ENCODE measurements at places on chromosomes 1 and 21. TPM values are rescaled to one million over a fixed set of nuclear protein-coding genes. Genes with fewer than 3 reads are reported as not detected.

DNA sequence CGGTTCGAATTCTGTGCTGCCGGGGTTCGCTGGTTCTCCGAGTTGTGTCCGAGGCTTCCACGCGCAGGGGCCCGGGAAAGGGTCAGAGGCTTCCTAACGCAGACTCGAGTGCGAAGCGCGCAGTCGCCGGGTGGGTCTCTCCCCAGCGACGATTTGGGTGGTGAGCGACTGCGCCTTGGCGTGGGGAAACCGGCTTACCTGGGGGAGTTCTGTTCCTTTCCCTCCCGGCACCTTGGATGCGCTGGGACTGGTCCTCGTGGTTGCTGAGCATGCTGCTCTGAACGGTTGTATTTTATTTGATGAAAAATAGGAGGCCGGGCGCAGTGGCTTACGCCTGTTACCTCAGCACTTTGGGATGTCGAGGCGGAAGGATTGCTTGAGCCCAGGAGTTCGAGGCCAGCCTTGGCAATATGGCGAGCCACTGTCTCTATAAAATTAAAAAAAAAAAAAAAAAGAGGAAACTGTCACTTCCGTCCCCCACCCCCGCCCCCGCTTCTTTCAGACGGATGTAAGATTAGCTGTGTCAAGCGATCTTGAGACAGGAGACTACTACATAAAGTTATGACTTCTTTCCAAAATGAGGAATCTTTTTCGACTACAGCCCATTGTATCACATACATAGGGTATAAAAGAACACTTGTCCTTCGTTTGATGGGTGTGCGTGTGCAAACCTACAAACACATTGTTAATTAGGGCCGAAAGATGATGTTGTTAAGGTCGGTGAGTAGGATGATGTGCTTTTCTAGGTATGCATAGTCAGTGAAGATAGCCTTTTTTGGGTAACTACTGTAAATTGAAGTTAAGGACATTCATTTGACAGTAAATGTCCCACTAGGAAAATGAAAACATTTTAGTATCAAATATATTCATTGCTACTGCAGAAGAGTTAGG, at the start of gene CCDC18:
Gene CCDC18, plus strand, starts transcription at position 2 of the 891 bp plus-strand sequence. CDS start 2,638 bp downstream, outside the sequence.
- no peaks in the 10 kb centered on the region for H3K27me3 ChIP-seq
- DNase-seq = no peak
- peak within 1 kb of the TSS; percentile 97 for H3K27ac ChIP-seq
- H3K36me3 ChIP-seq = no peaks in the 10 kb centered on the region
- peak within 1 kb of the TSS; percentile 99 for H3K4me3 ChIP-seq
- peaks cover 38% of the 10 kb centered on the region for H3K4me1 ChIP-seq

DNA sequence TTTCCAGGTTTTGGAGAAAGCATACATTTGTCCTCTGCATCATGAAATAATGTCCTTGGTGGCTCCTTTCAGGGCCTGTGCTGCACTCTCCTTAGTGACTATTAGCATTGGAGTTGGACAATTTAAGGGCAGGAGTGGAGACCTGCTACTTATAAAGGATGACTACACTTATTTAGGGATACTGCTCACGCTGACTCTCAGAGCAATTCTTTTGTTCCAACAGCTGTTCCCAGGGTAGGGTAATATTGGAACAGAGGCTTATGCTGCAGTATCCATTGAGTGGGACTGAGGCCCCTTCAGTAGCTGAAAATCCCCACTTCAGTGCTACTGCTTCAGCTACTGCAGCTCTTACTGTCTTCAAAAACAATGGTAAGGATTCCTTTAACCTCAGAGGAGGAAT, 84.6 kb downstream of the GPR88 start:
- H3K4me3 ChIP-seq = no peak overlapping the region
- H3K4me1 ChIP-seq = no peaks in the 10 kb centered on the region
- no peak overlapping the region for H3K27ac ChIP-seq
- no peak for DNase-seq

Gene COL24A1
- total RNA-seq = not detected

GRCh38 chr1:88985032-88985431, 7.4 kb downstream of the KYAT3 start:
- DNase-seq = no peak
- peaks cover 5% of the 10 kb centered on the region for H3K36me3 ChIP-seq
- peaks cover 20% of the 10 kb centered on the region for H3K4me1 ChIP-seq
- no peak overlapping the region for H3K4me3 ChIP-seq
- no peak overlapping the region for H3K27ac ChIP-seq

Gene CASQ1
- not detected for total RNA-seq

Gene TTC39A
- total RNA-seq = not detected

Gene AIRE
- not detected for total RNA-seq

DNA sequence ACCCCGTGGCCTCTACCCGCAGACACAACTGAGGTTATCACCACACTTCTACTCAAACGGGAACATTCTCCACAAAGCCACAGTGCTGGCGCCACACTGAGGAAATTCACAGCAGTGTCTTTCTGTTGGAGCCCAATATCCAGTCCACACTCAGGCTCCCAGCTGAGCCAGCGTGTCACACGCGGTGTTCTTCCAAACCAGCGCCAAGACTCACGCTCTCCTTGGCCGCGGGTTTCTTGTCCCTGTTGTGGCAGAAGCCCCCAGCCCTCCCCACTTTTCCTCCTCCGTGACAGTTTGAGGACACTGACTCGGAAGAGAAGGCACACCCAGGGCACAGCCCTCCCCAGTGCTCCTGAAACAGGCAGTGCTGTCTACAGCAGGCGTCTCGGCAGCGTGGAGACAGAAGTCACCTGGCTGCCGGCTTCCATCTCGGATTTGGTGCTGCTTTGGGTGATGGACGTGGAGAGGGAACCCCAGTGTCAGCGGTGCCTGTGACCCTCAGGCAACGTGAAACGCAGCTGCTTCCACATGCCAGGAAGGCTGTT, 35.4 kb upstream of the AGPAT3 start:
- DNase-seq = peak; percentile 12
- H3K27ac ChIP-seq = no peak overlapping the region
- no peaks in the 10 kb centered on the region for H3K36me3 ChIP-seq
- no peaks in the 10 kb centered on the region for H3K4me1 ChIP-seq
- no peak overlapping the region for H3K4me3 ChIP-seq
- no peaks in the 10 kb centered on the region for H3K27me3 ChIP-seq

Gene XPR1
- total RNA-seq = 20.8 TPM

Gene FAM177B
- not detected for total RNA-seq

- peak overlapping the region; percentile 52 for H3K27ac ChIP-seq
- DNase-seq = no peak
- no peak overlapping the region for H3K4me3 ChIP-seq
- H3K36me3 ChIP-seq = peaks cover 28% of the 10 kb centered on the region
Observed at GRCh38 chr1:42943166-42943565, 15.5 kb downstream of the SLC2A1 start.

Gene CADM3
- not detected for total RNA-seq

DNA sequence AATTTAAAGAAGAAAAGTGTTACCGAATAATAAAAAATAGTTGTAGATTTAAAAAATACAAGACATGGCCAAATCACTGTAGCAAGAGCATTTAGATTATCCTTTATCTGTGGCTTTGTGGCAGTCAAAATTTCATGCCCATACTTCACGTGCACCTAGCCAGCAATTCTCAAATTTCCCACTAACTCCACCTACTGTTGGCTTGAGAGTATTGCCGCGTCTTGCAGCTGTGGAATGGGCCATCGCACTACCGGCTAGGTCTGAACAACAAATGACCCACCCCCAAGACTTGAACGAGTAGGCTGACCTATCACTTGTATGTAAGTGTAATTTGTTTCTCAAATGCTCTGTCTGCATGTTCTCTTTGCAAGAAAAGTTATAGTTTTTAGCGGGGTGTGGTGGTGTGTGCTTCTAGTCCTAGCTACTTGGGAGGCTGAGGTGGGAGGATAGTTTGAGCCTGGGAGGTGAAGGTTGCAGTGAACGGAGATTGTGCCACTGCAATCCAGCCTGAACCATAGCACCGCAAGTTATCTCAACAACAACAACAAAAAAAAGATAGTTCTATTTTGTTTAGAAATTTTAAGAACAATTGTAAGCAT, 4.1 kb downstream of the KRTAP13-4 start:
- no peak overlapping the region for H3K27ac ChIP-seq
- H3K27me3 ChIP-seq = no peaks in the 10 kb centered on the region
- H3K36me3 ChIP-seq = no peaks in the 10 kb centered on the region
- no peaks in the 10 kb centered on the region for H3K4me1 ChIP-seq
- no peak for DNase-seq
- H3K4me3 ChIP-seq = no peak overlapping the region

DNA sequence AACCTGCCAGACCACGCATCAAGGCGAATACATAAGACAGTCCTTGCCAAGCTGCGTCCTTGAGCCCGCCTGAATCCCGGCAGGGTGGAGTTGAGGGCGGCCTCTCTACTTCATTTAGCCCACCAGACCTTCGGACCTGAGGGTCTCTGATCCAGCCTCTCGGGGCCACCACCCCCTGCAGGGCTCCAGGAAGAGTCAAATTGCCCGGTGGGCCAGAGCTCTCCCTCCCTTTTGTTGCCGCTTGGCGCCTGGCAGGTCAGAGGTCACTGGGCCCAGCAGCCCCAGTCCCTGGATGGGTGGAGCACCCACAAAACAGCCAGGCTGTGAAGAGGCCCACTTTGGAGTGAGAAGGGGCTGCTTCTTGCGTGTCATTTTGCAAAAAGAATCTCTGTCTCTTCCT, 9.0 kb downstream of the GNG4 start:
- no peak for DNase-seq
- peaks cover 19% of the 10 kb centered on the region for H3K4me1 ChIP-seq
- no peak overlapping the region for H3K4me3 ChIP-seq
- H3K27me3 ChIP-seq = no peaks in the 10 kb centered on the region

Gene LCE1E
- total RNA-seq = not detected

Gene PLEKHA6
- total RNA-seq = 0.13 TPM

DNA sequence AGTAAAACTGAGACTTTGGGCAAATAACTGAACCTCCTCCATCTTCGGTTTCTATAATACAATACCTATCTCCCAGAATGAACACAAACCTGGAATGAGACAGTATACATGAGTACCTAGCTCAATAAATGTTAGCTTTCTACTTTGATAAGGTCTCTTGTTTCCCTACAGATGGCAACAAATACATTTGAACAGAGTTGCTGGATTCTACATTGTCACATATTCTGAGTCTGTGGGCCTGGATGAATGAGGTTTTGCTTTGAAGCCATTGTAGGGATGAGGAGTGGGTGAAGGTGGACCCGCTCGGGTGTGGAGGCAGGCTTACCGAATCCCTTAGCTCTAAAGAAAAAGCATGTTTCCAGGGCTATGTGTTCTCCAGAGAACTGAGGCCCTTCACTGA, 13.9 kb upstream of the FYB2 start:
- no peak overlapping the region for H3K27ac ChIP-seq
- no peaks in the 10 kb centered on the region for H3K27me3 ChIP-seq
- H3K36me3 ChIP-seq = no peaks in the 10 kb centered on the region
- no peak for DNase-seq
- no peaks in the 10 kb centered on the region for H3K4me1 ChIP-seq
- H3K4me3 ChIP-seq = no peak overlapping the region

GRCh38 chr1:162360237-162360873, 16.3 kb downstream of the SPATA46 start:
- DNase-seq = no peak
- no peaks in the 10 kb centered on the region for H3K27me3 ChIP-seq
- no peak overlapping the region for H3K4me3 ChIP-seq
- no peaks in the 10 kb centered on the region for H3K36me3 ChIP-seq

Gene UQCRHL
- 2.0 TPM for total RNA-seq

GRCh38 chr1:207088161-207088560, 499 bp upstream of the C4BPB start:
- DNase-seq = no peak
- no peaks in the 10 kb centered on the region for H3K27me3 ChIP-seq
- H3K36me3 ChIP-seq = no peaks in the 10 kb centered on the region
- H3K4me3 ChIP-seq = no peak overlapping the region

Gene SAMSN1
- total RNA-seq = 83.2 TPM

DNA sequence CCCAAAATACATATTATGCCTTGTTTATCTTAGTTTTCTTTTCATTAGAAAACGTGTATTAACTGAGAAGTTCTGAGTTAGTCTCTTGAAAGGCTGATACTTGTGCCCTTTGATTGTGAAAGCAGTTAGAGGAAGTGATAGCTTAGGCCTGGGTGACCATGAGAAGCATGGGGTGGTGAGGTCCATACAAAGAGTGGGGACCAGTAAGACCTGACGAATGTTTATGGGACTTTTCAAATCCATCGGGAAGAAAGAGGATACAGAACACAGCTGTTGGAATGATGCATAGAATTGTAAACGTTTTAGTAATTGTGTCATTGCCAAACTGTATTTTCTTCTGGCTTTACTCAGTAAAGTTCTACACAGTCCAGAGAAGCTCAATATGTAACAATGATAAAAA, 259.8 kb downstream of the LMO4 start:
- no peaks in the 10 kb centered on the region for H3K4me1 ChIP-seq
- DNase-seq = no peak
- H3K36me3 ChIP-seq = no peaks in the 10 kb centered on the region
- H3K27ac ChIP-seq = no peak overlapping the region

- no peak overlapping the region for H3K4me3 ChIP-seq
- H3K27me3 ChIP-seq = no peaks in the 10 kb centered on the region
- no peak overlapping the region for H3K27ac ChIP-seq
- DNase-seq = no peak
Observed at GRCh38 chr1:240417317-240417716, 194.6 kb downstream of the GREM2 start.

Gene PLA2G2C
- not detected for total RNA-seq

- H3K4me3 ChIP-seq = no peak overlapping the region
- no peaks in the 10 kb centered on the region for H3K36me3 ChIP-seq
- H3K27me3 ChIP-seq = peaks cover 7% of the 10 kb centered on the region
- no peak for DNase-seq
- H3K4me1 ChIP-seq = no peaks in the 10 kb centered on the region
Observed at GRCh38 chr1:47572731-47573430, 135.0 kb downstream of the FOXD2 start.

DNA sequence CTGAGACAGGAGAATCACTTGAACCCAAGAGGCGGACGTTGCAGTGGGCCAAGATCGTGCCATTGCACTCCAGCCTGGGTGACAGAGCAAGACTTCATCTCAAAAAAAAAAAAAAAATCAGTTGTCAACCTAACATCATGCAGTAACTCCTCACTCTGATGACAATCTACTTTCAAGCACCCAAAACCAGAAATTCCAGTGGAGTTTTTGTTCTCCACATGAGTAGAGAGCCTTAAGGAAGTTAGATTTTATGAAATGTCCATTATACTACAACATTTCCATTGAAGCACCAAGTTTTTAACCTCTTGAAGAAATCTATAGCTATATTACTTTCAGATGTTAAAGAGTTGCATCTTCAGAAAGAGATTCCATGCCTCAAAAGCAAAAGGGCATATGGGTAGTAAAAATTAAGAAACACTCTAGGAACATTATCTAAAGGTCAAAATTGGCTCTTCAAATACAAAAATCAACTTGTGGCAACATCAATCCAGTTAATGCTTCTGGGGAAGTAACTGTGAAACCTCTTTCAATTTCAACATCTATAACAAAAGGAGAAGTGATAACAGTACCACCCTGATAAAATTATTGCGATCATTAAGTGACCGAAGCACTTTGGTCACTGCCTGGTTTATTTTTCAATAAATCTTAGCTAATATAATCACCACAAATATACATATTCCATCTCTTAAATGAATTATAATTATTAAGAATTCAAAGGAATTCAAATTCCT, 7.7 kb downstream of the LPGAT1 start:
- H3K36me3 ChIP-seq = no peaks in the 10 kb centered on the region
- H3K4me3 ChIP-seq = no peak overlapping the region
- H3K4me1 ChIP-seq = no peaks in the 10 kb centered on the region
- H3K27ac ChIP-seq = no peak overlapping the region

Measured in CD8-positive, alpha-beta memory T cell (primary cell).